RCC 7860 (cell line): ENCODE measurements at places on chromosomes 3 and 15.

- DNase-seq = no peak
These were observed 106.6 kb downstream of the MYH15 start for GRCh38 chr3:108403686-108404345.

- DNase-seq = no peak
These were observed 47.0 kb upstream of the ACKR4 start for GRCh38 chr3:132549890-132550578.

DNA sequence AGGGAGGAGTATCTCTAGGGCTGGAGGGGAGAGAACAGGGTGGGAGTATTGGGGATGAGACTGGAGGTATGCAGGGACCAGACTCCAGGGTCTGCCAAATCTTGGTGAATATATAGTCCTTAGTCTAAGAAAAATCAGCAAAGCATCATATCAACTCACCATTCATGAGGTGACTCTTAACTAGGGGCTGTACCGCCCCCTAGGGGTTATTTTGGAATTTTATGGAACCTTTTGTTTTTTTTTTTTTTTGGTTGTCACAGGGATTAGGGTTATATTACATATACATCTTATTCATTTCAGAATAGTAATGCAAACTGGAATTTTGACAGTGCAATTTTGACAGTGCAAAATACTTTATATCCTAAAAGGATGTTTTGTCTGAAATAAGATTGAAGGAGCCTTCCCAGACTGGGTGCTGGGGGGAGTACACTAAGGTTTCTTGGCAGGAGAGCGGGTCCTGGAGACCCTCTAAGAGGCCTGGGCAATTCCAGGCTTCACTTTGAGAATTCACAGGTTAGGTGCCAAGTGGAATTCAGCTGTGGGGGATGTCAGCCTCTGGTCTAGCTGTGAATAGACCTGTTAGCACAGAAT is 7.5 kb downstream of the CMTM7 start:
- peak; percentile 6 for DNase-seq

DNA sequence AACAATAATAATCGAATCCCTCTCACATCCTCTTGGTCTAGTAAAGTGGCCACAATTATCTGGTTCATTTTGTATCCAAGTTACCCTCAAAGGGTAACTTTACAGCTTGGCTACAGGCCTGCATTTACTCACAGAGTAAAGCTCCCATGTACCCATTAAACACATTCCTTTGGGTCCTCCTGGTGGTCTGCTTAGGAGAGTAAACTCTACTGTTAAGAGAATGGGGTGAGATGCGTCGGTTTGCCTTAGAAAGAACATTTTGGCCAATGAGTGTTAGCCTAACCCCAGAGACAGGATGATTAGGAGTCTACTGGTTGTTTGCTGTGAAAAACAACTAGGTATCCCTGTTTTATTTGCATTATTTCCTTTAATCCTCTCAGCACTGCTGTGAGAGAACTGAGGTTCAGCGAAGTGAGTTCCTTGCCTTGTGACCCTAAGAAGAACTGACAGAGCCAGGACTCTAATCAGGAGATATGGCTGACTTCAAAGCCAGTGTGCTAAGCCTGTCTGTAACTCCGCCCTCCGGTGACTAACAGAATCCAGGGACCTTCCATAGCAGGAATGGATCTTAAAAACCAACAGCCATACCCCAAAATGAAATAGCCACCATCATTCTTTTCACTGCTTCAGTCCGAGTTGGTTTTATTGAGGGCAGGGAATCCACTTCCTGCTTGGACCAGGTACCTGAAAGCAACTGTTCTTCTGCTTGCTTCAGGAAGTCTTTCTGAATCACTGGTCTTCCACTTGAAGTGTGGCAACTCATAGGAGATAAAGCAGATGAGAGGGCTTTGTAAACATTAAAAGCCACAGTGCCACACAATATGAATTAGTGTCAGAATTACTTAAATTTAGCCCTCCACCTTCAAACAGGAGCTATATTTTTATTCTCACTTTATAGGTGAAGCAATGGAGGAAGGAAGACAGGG is 317.3 kb upstream of the WNT5A start:
- DNase-seq = no peak

- DNase-seq = no peak
These were observed 40.8 kb downstream of the ITGA11 start for GRCh38 chr15:68391121-68391520.

DNA sequence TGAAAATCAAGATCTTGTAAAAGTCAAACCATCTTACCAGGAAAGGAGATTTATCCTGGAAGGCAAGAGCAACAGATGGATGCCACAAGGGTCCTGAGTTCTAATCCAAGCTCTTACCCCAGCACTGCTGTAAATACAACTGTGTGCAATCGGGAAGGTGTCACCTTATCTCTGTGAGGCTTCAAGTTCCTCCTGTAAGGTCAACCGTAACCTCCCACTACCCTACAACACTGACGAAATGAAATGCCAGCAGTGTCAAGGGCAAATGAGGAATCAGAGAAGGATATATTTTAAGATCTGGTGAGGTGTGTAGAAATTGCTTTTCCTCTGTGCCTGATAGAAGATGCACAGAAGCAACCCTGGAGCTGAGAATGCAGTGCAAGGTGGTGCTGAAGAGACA is 207.8 kb downstream of the NTRK3 start:
- DNase-seq = no peak

GRCh38 chr15:79090487-79091203 is at the start of gene RASGRF1:
Gene RASGRF1, minus strand, starts transcription at chr15:79090780. Its CDS starts 282 bp downstream, at chr15:79090498.
- no peak for DNase-seq
